CD4-positive, alpha-beta T cell treated with Interleukin-21 for 1 hour (primary cell): ENCODE measurements at places on chromosomes 11 and 22.

DNA sequence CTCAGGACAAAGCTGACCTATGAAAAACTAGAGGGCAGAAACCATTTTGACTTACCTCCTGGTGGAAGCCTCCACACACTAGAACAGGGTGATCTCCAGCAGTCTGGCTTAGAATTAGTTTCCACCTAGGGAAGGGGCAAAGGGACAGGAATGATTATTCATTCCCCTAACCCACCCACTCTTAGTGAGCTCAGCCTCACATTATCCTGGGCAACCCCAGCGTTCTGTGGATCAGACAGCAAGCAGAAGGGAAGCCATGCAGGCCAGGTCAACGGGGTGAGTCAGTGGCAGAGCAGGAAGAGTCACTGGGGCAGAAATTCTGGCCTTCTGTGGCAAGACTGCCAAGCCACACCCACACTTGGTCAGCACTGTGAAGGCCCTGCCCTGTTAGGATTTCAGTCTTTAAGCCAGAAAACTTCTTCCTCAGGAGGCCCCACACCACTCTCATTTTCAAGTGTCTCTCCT lies 10.5 kb downstream of the NUMA1 start:
- DNase-seq = peak; percentile 13

GRCh38 chr22:36948273-36949225 lies 35.1 kb downstream of the CSF2RB start:
- DNase-seq = no peak

DNA sequence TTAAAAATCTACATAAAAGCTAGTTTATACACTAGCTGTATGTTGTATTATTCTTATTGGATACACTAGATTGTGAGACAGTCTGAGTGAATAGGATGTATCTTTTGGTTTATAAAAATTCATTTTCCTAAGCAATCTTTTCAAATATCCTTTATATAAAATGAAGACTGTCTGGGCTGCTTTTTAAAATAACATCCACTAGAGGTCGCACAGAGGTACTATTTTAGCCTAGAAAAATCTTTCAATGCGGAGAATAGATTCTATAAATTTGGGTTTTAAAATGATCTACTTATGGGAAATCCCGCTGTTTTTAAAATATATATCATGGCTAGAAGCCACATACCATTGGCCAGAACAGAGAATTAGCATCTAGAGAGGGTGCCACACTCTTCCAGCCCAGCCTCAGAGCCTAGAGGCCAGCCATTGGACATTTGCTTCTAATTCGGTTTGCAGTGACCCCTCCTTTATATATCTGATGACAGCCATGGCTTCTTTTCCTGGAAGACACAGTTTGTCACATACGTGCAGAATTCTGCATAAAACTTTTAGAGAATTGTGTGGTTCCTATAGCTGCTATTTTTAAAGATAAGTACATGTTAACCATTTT lies 7.3 kb downstream of the C11orf97 start:
- DNase-seq = peak; percentile 47

GRCh38 chr22:21866833-21867527 lies 465 bp downstream of the MAPK1 start:
- peak; percentile 23 for DNase-seq

DNA sequence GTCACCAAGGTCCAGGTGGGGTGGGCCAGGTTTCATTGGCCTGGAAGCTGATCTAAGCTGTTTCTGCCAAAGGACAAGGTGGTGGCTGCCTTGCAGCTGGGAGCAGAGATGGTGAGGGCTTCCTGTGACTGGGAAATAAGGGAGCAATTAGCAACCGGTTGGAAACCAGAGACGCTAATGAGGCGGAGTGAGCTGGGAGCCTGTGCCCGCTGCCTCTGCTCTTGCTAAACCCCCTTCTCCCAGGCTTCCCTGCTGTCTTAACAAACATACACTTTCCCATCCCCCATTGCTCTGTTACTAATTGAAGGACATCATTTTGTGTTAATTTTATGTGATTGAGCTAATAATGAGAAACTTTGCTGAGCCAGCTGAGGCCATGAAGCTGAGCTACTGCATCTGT lies 121.8 kb downstream of the INSC start:
- no peak for DNase-seq

DNA sequence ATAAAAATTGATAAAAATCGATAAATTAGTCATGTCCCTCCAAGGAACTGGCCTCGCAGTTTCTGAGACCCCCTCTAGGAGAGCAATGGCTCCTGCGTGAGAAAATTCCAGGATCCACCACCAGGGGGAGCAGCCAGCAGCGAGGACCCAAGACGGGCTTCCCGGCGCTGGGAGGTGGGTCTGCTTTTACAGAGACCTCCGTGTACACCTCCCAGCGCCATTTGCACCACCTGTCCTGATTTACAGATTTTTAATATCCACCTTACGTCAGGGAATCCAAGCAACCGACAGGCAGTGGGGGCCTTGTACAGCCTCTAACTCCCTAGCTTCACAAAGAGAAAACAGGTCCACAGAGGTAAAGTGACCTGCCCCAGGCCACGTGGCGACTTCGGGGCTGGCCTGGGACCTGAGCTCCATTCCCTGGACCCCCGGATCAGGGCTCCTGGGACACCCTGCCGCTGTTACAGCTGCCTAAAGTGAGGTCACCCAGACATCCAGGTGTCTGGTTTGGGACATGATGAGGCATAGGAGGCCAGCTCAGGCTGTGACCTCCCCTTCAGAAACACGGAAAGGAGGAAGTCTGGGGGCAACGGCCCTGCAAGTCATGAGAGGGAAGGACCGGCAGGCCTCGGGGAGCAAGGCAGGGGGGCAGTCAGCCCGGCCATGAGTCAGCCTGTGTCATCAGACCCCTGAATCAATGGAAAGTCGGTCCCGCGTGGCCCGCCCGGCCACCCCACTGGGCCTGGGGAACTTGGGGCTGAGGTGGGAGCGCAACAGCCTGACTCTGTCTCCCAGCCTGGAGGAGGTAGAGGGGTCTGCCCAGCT lies 3.5 kb downstream of the OSM start:
- peak; percentile 79 for DNase-seq

GRCh38 chr11:38718659-38719058 lies 2120.6 kb upstream of the RAG2 start:
- DNase-seq = no peak

- no peak for DNase-seq
These were observed 5.5 kb downstream of the PLET1 start for GRCh38 chr11:112255067-112255720.

- no peak for DNase-seq
These were observed 6.2 kb downstream of the KDM4F start for GRCh38 chr11:95055283-95055897.

GRCh38 chr11:101912823-101913284 lies 2.0 kb upstream of the CEP126 start:
- DNase-seq = no peak

DNA sequence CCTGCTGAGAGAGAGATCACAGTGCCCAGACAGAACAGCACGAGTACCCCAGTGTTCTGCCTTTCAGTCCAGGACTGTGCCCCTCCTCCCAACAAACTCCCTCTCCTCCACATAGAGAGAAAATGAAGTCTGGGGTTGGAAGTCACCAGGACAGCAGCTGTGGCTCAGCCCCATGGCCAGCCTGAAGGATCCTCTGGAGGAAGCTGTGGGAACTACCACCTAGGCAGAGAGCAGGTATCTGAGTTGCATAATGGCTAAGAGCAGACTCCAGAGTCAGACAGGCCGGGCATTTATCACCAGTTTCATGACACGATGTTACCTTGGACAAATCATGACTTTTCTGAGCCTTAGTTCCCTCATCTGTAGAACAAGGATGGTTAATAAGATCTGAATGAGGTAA lies 61.2 kb upstream of the RRAS2 start:
- DNase-seq = no peak

DNA sequence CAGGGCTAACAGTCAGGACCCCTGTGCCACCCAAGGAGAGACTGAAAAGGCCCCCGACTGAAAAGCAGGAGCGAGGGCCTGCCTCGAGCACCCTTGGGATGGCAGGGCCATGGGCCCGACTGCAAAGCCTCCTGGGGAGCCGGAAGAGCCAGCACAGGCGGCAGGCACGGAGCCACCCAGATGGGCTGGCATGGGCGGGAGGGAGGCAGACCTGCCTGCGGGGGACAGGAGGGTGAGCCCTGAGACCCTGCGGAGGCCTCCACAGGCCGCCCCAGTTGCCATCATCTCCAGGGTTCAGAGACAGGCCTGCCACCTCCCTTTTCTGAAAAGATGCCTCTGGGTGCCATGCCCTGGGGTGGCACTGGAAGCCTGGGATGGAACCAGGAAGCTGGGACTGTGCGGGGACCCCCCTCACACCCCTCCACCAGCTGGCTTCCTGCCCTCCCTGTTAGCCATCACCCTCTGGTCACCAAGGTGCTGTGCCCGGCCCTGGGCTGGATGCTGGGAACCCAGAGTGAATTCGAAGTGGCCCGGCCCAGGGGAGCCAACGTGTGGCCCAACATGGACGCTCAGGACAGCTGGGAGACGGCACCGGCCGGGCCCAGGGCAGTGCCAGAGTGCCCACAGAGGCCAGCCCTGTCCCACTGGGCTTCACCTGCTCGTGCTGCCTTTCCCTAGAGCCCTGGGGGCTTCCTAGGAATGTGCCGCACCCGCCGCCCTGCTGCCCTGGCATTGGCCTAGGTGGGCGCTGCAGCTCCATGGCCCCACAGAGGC lies 13.8 kb downstream of the TSPAN32 start:
- DNase-seq = no peak

DNA sequence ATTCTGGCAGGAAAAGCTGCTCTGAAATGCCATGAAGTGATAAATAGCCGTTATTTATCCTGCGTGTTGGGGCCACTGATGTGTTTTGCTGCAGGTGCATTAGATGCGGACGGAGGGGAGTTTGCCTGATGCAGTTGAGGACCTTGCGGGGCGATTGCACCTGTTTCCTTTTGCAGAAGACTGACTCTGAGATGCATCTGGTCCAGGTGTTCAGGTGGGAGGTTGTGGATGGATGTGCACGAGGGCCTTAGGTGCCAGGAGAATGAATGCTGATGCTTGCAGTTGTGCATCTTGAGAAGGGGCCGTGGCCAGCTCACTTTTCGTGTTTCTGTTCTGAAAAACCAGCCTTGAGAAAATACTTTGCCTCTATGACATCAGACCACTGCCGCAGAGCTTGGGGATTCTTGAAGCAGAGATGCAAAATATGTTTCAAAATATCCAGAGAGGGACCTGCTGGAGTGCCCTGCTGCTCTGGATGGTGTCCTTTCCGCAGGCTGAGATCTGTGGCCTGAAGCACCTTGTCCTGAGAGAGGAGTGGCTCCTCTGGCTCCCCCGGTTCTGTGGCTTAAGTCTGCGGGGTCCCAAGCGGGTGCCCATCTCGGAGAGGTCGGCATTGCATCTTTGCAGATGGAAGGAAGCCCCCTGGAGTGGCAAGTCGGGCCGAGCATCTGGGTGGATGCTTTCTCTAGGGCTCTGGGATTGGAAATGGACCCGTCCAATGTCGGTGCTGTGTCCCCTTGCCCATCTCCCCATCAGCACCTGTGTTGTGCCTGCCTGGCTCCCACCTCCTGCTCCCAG lies 1031.1 kb downstream of the TBC1D22A start:
- DNase-seq = no peak

DNA sequence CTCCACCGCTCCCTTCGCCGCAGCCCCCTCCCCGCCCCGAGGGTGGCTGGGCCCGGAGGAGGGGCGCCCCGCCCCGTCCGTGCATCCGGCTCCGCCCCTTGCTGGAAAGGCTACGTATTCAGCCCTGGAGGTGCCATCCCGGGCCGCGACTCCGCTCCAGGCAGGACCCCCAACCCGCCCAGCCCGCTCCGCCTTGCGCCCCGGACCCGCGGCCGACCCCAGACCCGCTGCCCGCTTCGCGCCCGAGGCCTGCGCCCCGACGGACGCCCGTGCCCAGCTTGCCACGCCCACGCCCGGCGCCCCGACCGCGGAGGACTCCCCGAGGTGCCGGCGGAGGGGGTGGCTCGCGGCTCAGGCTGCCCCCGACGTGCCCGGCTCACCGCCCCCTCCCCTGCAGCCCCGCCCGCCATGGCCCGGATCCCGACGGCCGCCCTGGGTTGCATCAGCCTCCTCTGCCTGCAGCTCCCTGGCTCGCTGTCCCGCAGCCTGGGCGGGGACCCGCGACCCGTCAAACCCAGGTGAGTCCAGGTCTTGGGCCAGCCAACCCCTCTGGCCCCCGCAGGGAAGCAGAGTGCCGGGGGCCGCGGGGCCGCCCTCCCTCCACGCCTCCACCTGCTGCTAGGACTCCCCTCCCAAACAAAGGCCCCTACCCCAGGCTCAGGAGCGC lies at the start of gene ADM2:
Gene ADM2 (plus strand): TSS at position 104 of the 667 bp plus-strand sequence. CDS start 305 bp downstream, at position 409.
- DNase-seq = peak; percentile 73

GRCh38 chr11:79076526-79077115 lies 364.2 kb downstream of the TENM4 start:
- DNase-seq = peak; percentile 1

DNA sequence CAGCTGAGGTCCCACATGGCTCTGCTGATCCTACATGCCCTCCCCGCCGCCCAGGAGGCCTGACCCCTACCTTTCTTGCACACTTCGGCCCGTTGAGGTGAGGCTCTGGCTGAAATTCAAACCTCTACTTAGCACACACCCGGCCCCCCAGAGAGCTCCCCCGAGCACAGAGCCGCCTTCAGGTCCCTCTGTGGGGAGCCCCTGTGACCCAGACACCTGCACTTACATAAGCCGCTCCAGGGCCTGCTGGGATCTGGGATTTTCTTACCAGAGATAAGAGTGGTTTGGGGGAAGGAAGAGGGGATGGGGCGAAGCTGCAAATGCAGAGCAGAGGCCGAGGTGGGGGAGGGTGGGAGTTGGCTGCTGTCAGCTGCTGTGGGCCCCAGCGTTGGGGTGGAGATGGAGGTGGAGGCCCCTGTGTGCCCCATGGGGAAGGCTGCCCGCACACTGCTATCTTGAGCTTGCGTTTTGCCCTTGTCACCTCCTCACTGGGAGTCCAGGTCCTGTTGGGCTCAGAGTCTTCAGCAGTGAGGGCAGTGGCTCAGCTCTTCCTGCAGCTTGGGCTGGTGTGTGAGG lies 30.6 kb downstream of the CAPN1 start:
- no peak for DNase-seq

- no peak for DNase-seq
These were observed 37.9 kb upstream of the PLET1 start for GRCh38 chr11:112298535-112298934.

GRCh38 chr11:69394869-69395246 lies 86.6 kb upstream of the LINC01488 start:
- DNase-seq = no peak

- DNase-seq = no peak
These were observed 44.9 kb downstream of the CD82 start for GRCh38 chr11:44610186-44610955.

DNA sequence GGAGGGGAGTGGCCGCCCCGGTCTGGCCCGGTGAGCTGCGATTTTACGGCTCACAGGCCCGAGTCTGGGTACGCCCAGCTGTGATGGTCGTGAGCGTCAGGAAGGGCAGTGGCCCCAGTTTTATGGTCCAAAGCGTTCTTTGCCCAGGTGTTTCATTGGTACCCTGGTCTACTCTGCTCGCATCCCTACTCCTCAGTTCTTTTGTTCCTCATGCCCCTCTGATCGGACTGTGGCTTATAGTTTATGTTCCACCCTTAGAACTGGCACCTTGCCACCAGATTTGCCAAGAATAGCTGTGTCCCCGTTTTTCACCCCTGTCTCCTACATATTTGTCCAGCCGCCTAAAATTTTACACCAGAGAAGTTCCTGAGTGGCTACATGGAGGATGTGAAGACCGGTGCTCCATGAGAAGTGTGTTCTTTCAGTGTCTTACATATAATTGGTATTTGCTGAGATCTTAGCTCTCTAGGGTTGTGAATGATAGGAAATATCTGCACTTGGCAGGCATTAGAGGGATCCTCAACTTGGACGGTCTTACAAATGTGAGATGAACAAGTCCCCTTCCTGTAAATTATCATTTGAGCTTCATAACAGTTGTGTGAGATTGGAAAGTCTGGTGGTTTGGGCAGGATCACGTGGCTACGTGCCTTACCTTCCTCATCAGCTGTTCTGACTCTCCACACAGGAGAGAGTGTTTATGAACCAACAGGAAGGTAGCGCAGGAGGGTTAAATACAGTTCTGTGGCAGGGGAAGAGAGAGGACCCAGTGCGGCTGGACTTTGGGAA lies 1.1 kb downstream of the PANX1 start:
- DNase-seq = peak; percentile 34
